ENCODE measurements at places on chromosomes 13 and 19.

DNA sequence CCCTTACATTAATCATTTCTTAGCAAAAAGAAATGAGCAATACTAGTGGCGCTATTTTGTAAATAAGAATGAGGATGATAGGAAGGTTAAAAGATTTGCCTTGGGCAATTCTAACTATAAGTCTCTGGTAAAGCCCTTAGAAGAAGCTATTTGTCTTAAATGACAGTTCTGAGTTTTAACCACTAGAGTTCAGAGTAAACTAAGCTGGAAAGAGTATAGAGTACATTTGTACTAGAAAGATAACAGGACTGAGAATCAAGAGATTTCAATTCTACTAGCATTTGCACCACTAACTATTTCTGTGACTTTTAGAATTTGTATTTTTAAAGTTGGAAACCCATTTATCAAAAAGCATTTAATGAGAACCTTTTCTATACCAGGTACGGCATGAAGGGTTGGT lies 750.3 kb downstream of the OLFM4 start:
- no peak for ATAC-seq

GRCh38 chr19:48373567-48373966 lies 9.4 kb downstream of the SYNGR4 start:
- no peak for ATAC-seq

DNA sequence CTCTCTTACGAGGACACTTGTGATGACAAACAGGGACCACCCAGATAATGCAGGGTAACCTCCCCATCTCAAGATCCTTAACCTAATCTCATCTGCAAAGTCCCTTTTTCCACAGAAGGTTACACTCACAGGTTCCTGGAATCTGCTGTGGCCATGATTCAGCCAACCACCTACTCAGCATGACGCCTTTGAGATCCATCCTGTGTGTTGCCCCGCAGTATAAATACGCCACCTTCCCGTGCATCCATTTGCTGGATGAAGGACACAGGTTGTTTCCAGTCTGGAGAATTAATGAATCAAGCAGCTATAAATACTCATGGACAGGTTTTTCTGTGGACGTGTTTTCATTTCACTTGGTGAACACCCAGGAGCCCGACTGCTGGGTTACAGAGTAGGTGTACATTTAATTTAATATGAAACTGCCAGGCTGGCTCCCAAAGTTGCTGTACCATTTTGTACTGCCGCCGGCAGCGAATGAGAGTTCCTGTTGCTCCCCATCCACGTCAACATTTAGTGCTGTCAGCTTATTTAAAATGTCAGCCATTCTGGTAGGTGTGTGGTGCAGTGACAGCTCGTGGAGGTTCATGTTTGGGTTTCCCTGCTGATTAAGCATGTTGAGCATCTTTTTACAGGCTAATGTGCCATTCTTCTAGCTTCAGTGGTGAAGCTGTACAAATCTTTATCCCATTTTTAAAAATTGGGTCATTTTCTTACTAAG lies 40.2 kb downstream of the ELL start:
- no peak for ATAC-seq

GRCh38 chr19:40464059-40465024 lies 1.2 kb downstream of the BLVRB start:
- ATAC-seq = peak; percentile 45

DNA sequence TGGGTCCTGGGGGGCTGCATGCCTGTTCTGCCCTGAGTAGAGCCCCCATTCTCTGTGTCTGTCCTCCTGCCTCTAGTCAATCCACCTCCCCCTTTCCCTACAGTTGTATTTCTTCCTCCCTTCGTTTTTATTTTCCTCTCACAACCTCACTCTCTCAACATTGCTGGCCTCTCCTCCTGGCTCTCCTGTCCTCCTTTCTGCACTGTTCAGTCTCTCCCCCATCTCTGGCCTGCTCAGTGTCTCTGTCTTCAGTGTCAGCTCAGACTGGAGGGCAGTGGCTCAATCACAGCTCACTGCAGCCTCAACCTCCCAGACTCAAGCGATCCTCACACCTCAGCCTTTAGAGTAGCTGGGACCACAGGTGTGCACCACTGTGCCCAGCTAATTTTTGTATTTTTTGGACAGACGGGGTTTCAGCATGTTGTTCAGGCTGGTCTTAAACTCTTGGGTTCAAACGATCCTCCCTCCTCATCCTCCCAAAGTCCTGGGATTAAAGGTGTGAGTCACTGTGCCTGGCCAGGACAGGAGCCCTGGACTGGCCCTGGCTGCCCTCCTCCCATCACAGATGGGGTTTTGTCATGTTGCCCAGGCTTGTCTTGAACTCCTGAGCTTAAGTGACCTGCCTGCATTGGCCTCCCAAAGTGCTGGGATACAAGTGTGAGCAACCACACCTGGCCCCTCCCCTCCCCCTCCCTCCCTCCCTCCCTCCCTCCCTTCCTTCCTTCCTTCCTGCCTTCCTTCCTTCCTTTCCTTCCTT lies 32.0 kb upstream of the IGFL1 start:
- ATAC-seq = peak; percentile 8

- peak; percentile 24 for ATAC-seq
Observed at GRCh38 chr19:511101-511851, 4.0 kb downstream of the TPGS1 start.

DNA sequence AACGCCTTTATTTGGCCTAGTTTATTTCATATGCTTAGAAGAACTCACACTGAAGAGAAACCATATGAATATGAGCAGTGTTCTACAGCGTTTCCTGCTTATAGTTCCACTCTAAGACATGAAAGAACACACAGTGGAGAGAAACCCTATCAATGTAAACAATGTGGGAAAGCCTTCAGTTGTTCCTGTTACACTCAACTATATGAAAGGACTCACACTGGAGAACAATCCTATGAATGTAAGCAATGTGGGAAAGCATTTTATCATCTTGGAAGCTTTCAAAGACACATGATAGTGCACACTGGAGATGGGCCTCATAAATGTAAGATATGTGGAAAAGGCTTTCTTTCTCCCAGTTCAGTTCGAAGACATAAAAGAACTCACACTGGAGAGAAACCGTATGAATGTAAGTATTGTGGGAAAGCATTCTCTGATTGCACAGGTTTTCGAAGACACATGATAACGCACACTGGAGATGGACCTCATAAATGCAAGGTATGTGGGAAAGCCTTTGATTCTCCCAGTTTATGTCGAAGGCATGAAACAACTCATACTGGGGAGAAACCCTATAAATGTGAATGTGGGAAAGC lies 13.7 kb downstream of the ZNF441 start:
- ATAC-seq = no peak

GRCh38 chr19:3220576-3220975 lies 3.9 kb upstream of the CELF5 start:
- ATAC-seq = peak; percentile 18

GRCh38 chr13:51839711-51840540 lies 5.1 kb downstream of the TMEM272 start:
- no peak for ATAC-seq

Measured in esophagus mucosa (tissue), 1 donor.